ENCODE measurements at places on chromosomes 6 and 20.
A peak's percentile ranks its signal among the peaks of the same experiment; 100 is the strongest.

GRCh38 chr20:37404461-37404890 lies 58.5 kb downstream of the SRC start:
- no peak for DNase-seq

GRCh38 chr6:85096976-85097375 lies 332.6 kb upstream of the TBX18 start:
- DNase-seq = no peak

DNA sequence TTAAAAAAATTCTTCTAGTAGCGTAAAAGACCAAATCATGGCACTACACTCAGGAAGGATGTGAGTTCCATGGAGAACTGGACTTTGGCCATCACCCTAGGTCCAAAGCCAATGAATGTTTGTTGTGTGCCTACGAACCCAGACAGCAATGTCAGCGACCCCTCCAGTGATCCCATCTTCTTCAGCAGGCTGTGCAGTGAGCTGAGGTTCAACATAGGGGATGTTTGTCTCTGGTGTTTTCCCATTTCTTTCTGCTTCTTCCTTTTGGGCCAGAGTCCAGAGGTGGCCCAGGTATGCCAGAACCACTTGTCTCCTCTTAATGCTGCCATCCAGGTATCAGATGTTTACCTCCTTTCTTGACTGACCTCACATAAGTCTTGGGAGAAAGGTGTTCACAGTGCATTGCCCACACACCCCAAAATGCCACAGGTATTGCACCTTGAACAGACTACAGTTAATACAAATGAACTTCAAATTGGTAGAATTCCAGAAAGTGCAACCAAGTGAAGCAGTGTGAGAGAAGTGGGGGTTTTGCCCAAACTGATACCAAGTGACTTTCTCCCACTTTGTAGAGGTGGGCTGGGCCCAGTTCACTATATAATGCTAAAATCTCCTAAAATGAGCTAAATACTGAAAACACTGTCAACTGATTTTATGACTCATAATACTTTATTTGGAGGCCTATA lies 14.1 kb downstream of the KIZ start:
- DNase-seq = no peak

- DNase-seq = no peak
Measured at GRCh38 chr6:5672581-5673011, 334.1 kb downstream of the NRN1 start.

- DNase-seq = no peak
Measured at GRCh38 chr6:111980143-111980542, 73.8 kb upstream of the CCN6 start.

DNA sequence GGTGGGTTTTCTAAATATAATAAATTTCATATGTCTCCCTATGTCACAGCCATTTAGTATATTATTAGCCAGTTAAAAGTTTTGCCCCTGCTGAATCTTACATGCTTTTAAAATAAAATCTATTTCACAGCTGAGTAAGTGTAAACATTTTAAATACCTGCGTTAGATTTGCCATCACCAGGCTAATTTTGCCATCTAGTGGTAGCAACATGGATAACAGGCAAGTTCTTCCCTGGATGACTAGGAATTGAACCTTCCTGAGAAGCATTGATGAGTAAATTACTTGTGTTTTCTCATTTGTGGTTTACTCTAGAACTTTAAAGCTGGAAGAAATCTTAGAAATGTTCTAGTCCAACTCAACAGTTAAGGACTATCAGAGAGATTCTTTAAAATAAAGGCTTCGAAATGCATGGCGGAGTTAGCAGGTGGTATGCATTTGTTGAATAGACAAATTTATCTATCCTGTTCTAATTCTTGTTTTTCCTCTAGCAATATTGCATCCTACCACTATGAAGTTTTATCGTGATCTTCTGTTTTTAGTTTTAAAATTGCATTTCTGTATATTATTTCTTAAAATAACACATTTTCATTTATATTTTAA lies 2.6 kb downstream of the PRSS35 start:
- peak; percentile 6 for DNase-seq

DNA sequence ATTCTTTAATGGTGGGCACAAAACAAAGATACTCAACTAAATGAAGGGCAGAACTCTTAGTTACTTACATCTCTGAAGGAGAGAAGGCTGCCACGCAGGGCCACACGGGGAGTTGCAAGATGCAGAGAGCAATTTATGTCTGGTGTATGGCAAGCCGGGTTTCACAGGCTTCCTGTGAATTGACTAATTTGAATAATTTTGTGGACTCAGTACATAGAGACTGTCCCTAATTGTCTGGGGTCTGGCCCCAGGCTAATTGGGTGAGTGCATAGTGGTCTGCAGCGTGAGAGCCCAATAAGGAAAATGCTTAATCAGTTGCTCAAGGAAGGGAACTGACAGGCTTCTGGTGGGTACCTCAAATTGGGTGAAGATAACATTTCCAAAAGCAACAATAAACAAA lies 205.7 kb downstream of the OTOR start:
- DNase-seq = no peak

DNA sequence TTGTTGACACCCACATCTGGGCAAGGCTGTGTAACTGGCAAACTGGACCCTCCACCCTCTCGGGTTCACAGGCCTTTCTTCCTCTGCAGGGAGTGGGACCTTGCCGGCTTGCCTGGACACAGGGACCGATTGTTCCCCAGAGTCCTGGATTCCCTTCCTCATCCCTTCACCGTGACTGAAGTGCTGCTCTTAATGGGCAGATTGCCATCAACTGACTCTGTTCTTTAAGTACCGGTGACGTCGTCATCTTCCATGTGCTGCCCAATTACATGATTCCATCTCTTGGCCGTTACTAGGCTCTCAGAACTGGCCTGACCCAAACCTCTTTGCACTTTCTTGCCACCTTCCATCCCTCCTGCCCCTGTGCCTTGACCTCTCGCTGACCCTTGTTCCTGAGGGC lies 85.4 kb downstream of the EYA4 start:
- no peak for DNase-seq

DNA sequence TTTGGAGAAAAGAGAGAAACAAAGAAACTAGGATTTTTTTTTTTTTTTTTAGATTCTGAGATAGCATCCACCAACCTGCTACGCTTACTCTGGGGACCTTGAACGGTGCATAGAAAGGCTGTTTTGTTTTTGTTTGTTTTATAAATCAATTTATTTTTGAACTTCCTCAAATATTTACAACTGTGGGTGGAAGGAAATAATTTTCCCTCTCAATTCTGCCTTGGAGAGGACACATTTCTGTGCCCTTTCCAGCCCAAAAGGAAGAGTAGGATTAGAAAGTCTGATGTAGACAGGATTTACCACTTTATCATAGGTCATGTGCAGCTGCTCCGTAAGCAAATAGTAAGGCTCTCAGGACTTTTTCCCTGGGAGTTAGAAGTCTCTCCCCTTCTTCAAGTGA lies 190.5 kb downstream of the NKAIN2 start:
- DNase-seq = no peak

GRCh38 chr20:61673152-61673847 lies 392.4 kb downstream of the TAF4 start:
- no peak for DNase-seq

DNA sequence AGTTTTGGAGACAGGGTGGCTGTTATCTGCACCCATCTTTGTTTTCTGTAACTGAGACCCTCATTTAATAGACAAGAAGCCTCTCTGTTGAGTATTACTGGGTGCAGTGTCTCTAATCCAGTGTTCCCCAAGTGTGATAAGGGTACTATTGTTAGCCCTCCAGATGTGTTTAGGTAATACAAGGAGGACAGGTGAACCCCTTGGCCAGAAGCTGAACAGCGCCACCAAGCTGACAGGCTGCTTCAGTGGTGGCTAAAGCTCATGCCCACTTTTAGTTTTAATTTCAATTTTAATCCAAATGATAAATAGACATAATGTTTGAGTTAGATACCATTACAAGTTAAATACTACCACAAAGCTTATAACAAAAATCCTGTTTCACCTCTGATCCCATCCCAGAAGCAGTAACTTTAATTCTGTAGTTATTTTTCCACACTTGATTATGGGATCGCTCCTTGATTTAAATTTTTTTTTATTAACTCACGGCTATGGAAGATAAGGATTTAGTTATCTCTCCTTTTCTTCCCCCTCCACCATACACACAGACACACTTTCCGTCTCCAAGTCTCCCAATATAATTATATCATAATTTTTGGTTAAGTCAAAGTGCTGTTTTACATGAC lies 8.4 kb upstream of the STK35 start:
- DNase-seq = no peak

GRCh38 chr20:1848373-1848772 lies 46.8 kb upstream of the SIRPA start:
- no peak for DNase-seq

GRCh38 chr20:15986690-15987089 lies 586.6 kb downstream of the KIF16B start:
- DNase-seq = no peak

DNA sequence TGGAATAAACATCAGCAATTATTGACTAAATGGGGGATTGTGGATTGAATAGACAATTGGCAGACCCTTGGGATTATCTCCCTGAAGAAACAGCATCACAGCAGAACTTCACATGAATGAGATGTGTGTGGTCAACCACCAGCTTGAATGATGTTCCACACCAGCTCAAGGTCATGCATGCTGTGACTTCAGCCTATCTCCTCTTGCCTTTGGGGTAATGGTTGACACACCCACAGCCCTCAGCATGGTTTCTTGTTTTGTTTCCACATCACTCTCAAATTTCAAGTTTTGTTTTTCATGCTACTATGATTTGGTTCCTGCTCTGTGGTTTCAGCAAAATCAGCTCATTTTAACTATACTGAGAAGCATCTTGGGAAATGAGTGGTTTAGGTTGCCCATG lies 94.3 kb downstream of the PAK5 start:
- DNase-seq = no peak

DNA sequence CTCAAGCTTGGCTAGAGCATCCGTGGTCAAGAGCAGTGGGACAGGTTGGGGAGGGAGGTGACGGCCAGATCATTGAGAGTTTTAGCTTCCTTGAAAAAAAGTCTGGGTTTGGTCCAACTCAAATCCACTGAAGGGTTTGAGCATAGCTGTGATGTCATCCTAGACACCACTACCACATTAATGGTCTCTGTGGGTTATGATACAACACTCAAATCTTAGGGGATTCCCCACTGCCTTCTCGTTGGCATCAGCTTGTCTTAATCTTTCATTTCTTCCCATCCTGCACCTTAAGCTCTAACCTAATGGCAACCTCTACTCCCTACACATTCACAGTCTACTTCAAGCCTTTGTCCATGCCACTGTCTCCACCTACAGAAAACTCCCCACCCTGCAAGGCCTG lies 77.3 kb downstream of the BMP6 start:
- no peak for DNase-seq

DNA sequence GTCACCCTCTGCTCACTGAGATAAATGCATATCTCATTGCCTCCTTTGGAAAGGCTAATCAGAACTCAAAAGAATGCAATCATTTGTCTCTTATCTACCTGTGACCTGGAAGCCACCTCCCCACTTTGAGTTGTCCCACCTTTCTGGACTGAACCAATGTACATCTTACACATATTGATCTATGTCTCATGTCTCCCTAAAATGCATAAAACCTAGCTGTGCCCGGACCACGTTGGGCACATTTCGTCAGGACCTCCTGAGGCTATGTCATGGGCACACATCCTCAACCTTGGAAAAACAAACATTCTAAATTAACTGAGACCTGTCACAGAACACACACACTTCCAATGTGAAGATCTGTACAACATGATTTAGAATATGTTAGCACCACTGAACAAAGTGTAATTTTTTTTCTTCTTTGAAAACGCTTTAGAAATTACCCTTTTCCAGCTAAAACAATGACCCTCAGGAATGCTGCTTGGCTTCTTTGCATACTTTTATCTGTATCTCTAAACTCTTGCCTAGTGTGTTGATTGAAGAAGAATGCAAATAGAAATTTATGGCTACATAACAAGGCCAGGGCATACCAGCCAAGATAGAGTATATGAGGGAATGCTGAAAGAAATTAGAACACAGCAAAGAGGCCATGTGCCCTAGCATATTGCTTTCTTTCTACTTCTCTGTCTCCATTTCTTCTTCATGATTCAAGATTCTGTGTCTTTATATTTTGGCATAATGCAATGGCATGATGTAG lies 84.6 kb upstream of the DST start:
- DNase-seq = no peak
